Activated naive CD8-positive, alpha-beta T cell treated with anti-CD3 and anti-CD28 coated beads, Interleukin-2, amount 50 U/mL, for 16 hours (primary cell): ENCODE measurements at places on chromosomes 13 and 19.

DNA sequence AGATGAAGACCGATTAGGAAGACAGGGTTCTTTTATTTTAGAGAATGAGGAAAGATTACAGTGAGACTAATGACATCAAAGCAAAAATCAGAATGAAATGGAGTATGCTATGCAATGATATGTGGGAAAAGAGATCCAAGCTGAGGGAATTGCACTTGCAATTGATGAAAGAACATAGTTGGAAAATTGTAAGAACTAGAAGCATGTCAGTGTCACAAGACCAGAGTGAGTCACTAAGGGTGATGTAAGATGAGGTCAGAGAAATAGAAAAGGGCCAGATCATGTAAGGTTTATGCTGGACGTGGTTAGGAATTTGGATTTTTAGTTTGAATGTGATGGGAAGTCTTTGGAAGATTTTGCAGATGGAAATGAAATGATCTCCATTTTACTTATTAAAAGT, 1937.3 kb downstream of the OLFM4 start:
- DNase-seq, result no peak

- no peak for DNase-seq
Observed at GRCh38 chr13:41955605-41956004, 5.3 kb downstream of the VWA8 start.

- DNase-seq, result no peak
Observed at GRCh38 chr19:41327076-41327575, 17.2 kb downstream of the CCDC97 start.

- no peak for DNase-seq
Observed at GRCh38 chr19:4007836-4008539, 452 bp downstream of the PIAS4 start.

DNA sequence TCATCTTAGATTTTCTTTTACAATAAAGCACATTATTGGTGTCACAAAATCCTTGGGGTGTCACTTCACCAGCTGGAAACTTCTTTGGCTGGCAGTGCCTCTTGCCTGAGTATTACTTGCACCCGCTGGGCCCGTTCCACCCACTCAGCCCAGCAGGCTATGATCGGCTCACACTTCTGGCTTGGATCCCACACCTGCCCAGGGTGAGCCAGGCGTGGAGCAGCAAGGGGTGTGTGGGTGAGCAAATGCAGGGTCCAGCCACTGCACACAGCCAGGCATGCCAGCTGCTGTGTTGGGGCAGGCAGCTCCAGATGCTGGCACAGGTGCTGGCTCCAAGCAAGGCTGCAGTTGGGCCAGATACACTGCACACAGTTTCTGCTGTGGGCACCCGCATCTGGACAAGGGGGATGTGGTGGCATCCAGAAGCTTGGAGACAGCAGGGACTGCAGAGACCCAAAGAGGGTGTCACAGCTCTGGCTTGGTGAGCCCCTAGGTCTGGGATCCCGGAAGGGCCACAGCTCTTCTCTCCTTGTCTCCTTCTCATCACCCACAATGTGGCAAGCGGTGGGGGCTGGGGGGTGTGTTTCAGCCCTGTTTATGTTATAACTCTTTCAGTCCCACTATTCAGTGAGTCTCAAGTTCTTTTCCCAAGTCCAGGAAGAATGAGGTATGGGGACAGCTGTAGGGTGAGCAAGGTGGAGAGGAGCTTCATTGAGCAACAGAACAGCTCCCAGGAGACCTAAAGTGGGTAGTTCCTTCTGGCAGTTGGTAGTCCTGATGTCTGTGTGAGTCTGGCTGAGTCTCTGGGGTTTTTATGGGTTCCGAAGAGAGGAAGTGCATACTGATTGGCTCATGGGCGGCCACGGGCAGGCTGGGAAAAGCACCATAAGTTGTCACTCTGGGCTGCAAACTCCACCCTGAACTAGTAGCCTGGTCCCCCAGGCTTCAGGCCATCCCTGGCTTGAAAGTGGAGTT, 25.3 kb upstream of the TBC1D4 start:
- no peak for DNase-seq
